ENCODE measurements at places on chromosomes 2 and 18.
A peak's percentile ranks its signal among the peaks of the same experiment; 100 is the strongest.

DNA sequence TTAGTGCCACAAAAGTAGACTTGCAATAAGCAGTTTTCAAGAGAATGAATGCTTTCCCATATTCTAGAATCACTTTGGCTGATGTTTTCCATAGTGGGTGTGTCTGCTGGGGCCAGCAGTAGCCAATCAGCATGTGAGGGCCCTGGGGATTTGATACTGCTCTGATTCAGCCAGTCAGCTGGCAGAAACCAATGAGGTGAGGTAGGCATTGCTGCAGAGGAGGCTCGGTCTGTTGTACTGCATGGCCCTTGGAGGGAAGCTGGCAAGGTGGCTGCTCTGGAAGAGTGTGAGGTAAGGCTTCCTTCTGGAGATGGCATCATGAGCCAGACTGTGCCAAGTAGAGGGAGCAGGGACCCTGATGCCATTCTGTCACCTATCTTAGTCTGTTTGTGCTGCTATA, 22.7 kb downstream of the TMEM87B start:
- DNase-seq = no peak

- peak; percentile 17 for DNase-seq
Measured at GRCh38 chr18:48030616-48031480, 100.4 kb upstream of the SMAD2 start.

DNA sequence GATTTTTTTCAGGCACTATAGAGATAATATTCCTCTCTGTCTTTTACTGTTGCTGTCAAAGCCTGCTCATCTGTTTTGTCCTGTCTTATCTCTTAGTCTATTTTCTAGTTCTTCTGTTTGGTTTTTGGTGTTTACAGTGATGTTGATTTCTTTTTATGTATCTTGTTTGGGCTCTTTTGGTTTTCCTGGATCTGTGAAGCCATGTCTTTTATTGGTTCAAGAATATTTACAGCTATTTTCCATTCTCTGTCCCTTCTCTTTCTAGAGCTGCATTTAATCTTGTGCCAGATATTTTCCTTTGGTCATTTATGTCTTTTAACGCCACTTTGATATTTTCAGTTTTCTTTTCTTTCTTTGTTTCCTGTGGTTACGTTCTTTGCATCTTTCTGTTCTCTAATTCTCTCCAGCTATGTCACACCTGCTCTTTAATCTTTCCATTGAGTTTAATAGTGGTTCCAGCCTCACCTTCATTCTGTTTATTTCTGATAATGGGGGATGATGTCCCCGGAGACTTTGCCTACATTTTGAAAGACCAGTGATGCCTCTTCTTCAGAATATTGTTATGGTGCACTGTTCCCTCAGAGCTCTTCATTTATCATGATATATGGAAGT, 32.0 kb downstream of the SMCHD1 start:
- no peak for DNase-seq

- DNase-seq = peak; percentile 86
Measured at GRCh38 chr2:218125626-218126080, at the start of gene CXCR2. Gene CXCR2, plus strand, starts transcription at chr2:218126028. Its CDS starts 8,774 bp downstream, at chr2:218134802.

- DNase-seq = no peak
Measured at GRCh38 chr2:126220331-126220730, 435.6 kb upstream of the GYPC start.

All from AML-193 (cell line).